Mucosa of gallbladder (tissue), 1 donor: ENCODE measurements at places on chromosomes 1 and 21.

GRCh38 chr21:16942703-16943102, 570.1 kb upstream of the CXADR start:
- DNase-seq: no peak

DNA sequence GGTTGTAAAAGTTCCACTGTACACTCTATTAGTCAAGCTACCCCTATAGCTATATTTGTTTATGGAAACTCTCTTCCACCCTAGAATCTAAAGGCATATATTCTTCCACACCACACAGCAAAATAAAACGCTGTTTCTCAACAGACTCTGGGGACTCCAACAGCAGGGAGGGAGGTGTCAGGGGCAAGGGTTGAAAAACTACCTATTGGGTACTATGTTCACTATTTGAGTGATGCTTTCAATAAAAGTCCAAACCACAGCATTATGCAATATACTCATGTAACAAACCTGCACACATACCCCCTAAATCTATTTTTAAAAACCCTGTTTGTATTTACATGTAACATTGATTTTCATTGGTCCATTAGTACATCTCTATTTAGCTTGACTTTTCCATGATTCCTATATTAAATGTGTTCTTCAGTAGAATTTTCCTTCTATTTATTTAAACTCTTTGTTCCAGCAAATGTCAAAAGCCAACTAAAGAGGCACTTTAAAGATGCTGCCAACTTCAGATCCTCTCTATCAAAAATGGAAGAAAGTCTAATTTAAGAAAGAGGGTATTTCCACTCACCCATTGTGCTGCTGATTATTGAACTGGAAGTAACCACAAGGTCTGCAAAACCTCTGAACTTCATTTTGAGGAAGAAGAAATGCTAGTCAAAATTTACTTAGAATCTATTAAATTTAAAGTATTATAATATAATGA, 26.2 kb downstream of the RGS7 start:
- no peak for DNase-seq

- DNase-seq: no peak
These were observed 188.3 kb upstream of the MAP1LC3C start for GRCh38 chr1:242187171-242187570.

- no peak for DNase-seq
These were observed 71.6 kb downstream of the CD2 start for GRCh38 chr1:116825720-116826438.

DNA sequence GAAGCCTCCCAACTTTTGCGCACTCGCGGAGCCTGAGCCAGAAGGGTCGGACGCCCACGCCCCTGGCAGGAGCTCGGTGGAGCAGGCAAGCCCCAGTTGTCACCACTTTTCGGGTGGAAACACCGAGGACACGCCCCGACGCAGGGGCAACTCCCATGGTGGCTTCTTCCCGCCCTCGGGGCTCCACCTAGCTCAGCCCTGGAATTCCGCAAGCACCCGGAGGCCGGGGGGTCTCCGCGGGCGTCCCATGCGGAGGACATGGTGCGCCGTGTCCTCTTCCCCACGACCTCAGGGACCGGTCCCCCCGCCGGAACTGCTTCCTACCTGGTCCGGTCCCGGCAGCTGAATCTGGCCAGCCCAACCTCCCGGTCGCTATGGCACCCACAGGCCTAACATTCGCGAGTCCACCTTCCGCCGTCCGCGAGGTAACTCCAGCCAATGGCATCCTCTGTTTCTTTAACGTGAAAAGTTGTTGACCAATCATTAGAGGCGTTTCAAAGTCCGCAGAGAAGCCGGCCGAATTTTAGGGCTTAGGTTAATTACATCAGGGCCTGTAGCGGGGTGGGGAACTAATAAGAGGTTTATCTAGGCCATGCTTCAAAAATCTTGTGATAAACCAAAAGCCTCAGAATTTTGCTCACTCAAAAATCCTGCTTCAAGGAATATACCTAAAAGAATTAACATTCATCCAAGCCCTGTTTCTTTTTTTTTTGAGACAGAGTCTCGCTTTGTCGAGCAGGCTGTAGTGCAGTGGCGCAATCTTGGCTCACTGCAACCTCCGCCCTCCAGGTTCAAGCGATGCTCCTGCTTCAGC, at the start of gene STPG1:
Gene STPG1, minus strand, starts transcription at position 433 of the 814 bp plus-strand sequence. CDS start 12,394 bp downstream, outside the sequence.
- peak; percentile 89 for DNase-seq

DNA sequence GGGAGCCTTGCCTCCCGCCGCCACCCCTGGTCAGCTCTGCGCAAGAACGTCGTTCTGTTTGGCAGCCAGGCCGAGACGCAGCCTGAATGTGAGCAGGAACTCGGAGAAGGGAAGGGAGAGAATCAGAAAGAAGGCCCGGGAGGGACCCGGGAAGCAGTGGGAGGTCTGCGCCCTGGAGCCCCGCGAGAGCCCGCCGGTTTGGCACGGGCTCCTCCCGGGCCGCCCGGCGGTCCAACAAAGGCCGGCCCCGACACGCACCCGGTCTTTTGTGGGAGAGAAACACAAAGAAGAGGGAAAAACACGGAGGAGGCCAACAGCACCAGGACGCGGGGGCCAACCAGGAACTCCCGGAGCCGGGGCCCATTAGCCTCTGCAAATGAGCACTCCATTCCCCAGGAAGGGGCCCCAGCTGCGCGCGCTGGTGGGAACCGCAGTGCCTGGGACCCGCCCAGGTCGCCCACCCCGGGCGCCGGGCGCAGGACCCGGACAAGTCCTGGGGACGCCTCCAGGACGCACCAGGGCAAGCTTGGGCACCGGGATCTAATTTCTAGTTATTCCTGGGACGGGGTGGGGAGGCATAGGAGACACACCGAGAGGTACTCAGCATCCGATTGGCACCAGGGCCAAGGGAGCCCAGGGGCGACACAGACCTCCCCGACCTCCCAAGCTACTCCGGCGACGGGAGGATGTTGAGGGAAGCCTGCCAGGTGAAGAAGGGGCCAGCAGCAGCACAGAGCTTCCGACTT, 2.7 kb upstream of the OLIG2 start:
- DNase-seq: no peak

GRCh38 chr1:9822897-9823692, 670 bp downstream of the CLSTN1 start:
- no peak for DNase-seq

GRCh38 chr1:6343506-6344405, 49.8 kb downstream of the ACOT7 start:
- DNase-seq: peak; percentile 72

GRCh38 chr1:209218981-209219380, 364.5 kb upstream of the CAMK1G start:
- DNase-seq: no peak

DNA sequence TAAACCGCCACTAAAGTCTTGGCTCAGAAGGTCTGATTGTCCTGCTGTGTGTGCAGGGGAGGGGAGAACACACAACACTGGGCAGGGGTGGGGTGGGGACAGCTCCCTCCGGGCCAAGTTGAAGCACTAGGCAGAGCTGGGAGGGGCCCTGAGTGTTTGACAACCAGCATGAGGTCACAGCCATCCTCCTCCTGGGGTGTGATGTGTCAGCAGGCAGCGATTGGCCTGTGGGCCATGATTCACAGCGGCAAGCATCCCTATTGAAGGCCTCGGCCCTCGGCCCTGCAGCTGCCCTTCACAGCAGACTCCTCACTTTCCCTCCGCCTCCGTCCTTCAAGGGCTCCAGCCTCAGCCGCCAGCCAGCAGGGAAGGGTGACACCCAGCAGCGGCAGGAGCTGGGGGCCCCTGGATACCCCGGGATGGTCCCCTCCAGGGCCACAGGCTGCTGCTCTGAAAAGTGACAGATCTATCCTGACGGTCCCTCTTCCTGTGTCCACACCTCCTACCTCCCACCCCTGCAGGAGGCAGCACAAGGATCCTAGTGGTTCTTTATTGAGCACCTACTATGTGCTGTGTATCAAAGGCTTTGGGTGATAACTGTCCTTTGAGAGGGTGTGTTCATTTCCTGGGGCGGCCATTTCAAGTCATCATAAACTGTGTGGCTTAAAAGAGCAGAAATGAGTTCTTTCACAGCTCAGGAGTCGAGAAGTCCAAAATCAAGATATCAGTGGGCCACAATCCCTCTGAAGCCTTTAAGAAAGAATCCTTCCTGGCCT, 66.0 kb upstream of the SLC25A33 start:
- no peak for DNase-seq

- no peak for DNase-seq
These were observed 37.3 kb upstream of the CSF3R start for GRCh38 chr1:36520056-36520455.

DNA sequence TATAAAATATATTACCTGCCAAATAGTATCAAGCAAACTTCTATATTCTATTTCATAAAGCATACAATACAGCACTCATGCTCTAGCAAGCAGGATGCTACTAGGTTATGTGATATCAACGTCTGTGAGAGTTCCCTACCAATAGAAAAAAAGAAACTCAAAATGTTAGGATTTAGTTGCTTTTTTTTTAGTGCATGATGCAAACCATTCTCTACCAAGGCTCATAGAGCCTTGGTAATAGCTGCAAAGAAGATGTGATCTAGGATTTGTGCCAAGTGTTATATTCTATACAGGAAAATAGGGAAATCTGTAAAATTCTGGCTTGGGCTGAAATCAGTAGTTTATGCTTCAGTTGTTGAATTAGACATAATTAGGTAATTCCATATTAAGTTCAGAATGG, 394.4 kb downstream of the DSCAM start:
- DNase-seq: no peak

GRCh38 chr1:153506831-153507413, 28.9 kb downstream of the S100A6 start:
- DNase-seq: peak; percentile 87
